GM23248 (cell line): ENCODE measurements at places on chromosomes 4 and X.

DNA sequence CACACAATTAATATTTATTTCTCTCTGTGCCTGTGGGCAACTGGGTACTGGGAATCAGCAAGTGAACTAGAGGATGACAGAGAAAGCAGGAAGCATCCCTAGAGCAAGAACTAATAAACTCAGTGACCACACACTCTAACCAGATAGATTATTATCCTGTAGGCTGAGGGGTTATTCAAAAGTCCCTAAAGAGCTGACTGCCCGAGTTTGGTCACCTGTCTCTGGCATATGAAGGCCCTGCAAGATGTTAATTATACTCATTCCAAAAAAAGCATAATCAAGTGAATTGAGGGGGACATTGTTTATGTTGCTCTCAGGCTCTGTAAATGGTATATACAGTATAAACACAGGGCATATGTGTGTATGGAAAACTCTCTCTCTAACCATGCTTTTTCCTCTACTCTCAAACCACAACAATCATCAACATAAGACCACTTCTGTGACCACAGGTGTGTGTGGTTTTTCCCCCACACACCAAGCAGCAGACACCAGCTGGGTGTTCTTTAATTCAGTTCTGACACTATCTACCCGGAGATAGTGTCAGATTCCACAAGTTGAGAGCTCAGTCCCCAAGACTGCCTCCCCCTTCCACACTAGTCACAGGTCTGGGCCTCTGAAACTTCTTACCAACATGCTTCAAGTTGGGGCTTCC lies 6.2 kb upstream of the HPSE start:
- no peak for DNase-seq

DNA sequence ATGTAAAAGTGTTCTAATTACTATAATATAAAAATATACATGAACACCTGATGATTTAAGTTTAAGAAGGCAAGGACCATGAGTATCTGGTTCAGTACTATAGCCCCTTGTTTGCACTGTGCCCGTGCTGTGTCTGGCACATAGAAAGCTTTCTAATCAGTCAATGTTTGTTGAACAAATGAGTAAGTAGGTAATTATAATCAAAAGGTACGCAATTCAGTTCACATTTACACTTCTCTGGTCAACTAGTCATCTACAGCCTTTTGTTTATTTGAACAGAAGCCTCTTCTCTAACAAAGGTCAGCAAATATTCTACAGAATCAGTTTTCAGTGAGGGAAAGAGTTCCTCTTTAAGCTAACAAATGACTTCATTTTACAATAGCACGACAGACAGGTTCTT lies 523.3 kb downstream of the SMARCA1 start:
- DNase-seq, result no peak

- DNase-seq, result no peak
Observed at GRCh38 chrX:10120331-10120730, 36.4 kb upstream of the CLCN4 start.

GRCh38 chr4:72326692-72327632 lies 242.1 kb downstream of the ADAMTS3 start:
- peak; percentile 68 for DNase-seq

GRCh38 chr4:7710576-7711306 lies 228.9 kb downstream of the AFAP1 start:
- no peak for DNase-seq

- no peak for DNase-seq
Observed at GRCh38 chr4:127533028-127533700, 99.6 kb upstream of the INTU start.
